ENCODE measurements at places on chromosomes 12 and 14.

GRCh38 chr12:99111600-99111999 lies 466.5 kb downstream of the APAF1 start:
- DNase-seq, result no peak

- DNase-seq, result no peak
These were observed 7.2 kb downstream of the MYL6 start for GRCh38 chr12:56165369-56165768.

- DNase-seq, result no peak
These were observed 154.5 kb downstream of the NDUFA12 start for GRCh38 chr12:94848966-94849365.

DNA sequence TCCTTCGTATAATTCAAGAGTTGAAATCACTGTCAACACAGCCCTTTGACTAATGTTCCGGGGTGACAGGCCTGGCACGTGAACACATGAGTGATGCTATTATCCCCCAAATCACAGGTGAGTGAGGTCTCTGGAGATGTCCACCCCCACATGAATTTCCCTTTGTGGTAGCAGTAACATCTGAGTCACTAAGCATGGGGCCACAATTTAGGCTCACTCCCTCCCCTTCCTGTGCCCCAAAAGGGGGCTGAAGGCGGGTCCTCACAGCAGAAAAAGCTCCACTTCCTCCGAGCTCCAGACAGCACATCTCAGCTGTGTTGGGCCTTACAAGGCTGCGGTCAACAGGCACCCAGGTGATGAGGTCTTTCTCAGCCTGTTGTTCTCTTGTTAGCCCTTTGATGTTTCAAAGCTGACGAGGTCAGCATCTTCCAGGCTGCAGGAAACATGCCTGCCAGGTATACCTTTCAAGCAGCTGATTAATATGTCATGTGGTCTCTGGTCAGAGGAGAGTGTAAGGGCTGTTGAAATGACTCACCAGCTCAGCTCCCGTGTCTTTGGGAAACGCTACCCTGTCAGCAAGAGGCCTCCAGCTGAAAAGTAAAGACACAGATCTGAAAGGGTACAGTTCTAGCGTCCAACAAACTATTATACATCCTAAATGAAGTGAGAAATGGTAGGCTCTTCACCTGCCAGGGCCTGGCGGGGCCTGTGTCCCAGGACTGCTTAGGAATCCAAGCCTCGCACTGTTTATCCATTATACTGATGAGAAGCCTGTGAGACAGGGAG lies 107.3 kb downstream of the ZFP36L1 start:
- DNase-seq, result no peak

DNA sequence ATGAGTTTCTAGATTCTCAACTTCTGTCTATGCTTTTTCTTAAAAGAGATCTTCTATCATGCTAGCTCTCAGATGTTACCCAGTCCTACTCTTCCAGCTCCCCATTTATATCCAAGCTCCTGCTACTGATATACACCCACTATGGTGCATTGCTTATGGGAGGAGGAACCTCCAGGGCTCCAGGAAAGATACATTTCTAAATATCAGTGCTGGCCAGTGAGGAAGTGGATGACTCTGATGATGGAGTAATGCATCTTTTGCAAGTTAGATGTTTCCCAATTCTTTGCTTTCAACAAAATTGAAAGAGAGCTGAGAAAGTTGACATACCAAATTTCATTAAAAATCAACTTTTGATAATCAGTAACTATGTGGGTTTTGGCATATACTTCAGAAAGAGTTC lies 105.7 kb upstream of the RESF1 start:
- DNase-seq, result no peak

DNA sequence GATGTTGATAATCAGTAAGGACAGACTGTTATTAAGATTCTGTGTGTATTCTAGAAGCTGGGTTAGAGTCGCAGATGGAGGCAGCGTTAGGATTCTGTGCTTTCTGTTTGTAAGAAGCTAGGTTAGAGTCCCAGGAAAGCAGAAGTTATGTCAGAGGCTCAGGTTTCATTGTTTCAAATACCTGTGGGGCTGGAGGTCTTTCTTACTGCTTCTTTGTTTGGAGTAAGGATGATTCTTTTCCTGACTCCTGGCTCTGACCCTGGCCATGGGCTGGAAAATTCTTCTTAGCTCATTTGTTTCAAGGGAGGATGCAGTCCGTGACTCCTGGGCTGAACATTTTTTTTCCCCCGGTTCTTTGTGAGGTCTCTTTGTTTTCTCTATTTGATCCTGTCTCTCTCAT lies 5.2 kb downstream of the MUCL1 start:
- no peak for DNase-seq

All from pulmonary artery endothelial cell (primary cell).